Hematopoietic multipotent progenitor cell treated with erythropoietin and hydrocortisone succinate and interleukin-3 and kit ligand, for 17 days (in vitro differentiated cells): ENCODE measurements at places on chromosomes 16 and 17.

DNA sequence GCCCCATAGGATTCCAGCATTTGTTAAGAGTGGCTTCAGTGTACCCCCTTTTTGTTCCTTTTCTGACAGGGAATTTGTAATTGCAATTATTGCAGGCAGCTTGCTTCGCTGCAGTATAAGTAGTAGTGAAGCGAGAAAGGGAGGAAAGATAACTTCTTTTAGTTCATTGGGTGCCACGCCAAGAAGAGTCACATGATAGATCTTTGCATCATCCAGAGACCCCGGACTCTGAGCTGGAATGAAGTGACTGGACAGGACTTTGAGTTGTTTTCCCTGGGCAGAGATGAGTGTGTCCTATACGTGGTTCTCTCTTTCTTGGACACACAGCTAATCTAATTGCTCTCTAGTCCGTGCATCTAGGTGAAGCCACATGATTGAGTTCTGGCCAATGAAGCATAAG lies 44.8 kb upstream of the PMFBP1 start:
- DNase-seq = no peak

- no peak for DNase-seq
Observed at GRCh38 chr17:58356231-58356630, 4.2 kb upstream of the SUPT4H1 start.

DNA sequence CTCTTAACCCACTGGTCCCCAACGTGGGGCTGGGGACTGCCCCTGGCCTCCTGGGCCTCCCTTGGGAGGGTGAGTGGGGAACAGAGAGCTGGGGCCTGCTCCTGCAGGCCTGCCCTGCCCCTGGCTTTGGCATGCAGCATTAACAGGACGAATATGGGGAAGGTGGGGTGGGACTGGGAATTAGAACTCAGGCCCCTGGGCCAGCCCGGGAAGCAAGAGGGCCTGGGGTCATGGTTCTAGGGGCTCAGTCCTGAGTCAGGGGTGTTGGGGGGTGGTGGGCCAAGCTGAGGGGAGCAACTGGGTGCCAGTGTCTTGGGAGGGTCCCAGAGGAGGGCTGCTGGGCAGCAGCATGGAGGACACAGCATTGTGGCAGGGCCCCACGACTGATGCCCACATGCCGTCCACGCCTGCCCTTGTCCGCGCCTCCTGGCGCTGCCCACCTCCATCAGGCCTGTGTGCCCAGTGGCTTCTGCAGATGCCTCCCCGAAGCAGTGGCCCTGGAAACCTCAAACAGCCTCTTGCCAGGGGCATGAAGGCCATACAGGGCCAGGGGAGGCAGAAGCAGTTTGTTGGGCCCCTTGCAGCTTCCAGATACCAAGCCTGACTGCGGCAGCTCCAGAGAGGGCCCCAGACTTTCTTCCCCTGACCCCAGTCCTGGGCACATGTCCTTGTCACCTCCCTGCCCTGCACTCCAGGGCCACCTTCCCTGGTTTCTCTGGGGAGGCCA lies 4.8 kb downstream of the MAP2K3 start:
- DNase-seq = no peak

GRCh38 chr17:80220736-80221215 lies 549 bp downstream of the SLC26A11 start:
- DNase-seq = no peak

DNA sequence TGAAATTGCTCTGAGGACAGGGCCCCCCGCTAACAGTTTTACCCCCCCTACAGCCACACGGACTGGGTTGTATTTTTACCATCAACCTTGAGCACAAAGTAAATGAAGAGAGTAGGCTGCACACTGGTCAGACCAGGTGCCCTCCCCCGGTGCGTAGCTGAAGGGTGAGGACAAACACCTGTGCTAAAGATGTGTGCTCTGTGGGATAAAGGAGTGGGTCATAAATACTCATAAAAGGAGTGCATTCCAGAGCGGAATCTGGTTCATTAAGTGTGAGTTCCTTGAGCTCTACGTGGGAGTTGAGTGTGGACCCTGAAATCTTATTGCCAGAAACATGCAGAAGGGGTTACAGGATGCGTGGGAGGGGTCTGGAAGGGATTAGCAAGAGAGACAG lies 217.0 kb downstream of the CCDC182 start:
- DNase-seq = no peak

- DNase-seq = no peak
Observed at GRCh38 chr16:10261077-10261476, 78.8 kb upstream of the GRIN2A start.

GRCh38 chr16:78560997-78561396 lies 461.5 kb downstream of the WWOX start:
- no peak for DNase-seq

DNA sequence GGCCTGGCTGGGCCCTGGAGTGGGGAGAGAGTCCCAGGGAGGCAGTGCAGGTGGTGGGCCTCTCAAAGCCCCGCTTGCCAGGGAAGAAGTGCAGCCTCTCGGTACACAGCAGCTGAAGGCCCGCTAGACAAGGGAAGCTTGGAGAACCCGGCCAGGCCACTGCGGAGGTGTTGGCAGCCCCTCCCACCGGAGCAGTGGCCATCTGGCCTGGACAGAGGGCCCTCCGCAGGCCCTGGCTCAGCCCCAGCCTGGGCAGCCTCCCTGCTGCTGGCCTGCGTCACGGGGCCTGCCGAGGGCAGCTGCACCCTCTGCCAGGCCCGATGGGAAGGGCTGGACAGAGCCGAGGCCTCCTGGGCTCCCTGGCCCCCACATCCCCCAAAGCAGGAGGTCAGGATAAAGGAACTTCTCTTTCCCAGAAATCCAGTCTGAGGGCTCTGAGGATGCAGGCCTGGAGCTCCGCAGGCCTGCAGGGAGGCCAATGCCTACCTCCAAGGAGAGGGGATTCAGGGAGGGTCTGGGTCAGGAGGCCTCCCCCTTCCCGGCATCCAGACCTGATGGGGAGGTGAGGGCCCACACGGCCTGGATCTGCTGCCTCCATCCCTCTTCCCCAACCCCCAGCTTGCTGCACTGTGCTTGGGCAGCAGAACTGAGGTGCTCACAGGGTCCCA lies 4.3 kb downstream of the SPPL2C start:
- no peak for DNase-seq

- DNase-seq = peak; percentile 55
Observed at GRCh38 chr17:48307814-48308411, 122.1 kb downstream of the SKAP1 start.

DNA sequence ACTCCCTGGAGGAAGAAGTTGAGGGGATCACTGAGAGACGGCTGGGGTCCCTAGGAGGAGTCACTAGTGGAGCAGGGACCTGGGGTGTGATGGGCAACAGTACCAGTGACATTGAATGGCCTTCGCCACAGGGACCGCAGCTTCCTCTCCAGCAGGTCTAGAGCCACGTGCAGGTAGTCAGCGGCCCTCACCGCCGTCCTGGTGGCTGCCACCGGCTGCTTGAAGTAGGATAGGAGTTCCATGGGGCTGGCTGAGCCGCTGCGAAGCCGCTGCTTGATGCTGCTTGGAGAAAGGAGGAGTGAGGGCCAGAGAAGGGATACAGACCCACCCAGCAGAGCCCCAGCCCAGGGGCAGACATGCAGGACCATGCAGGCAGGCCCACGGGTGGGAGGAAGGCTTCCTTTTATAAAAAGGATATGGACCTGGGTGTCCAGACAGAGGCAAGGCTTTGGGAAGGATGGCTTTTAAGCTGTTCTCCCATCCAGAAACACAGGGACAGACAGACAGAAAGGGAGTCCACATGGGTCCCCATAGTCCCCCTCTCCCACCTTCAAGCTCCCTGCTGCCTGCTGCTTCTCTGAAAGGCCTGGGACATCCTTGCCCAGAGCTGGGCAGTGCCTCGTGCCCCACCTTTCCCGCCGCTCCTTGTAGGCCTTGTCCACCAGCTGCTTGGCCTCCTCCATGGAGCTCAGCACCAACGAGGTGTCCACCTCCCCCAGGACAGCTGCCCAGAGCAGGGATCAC lies 827 bp downstream of the MPO start:
- no peak for DNase-seq

DNA sequence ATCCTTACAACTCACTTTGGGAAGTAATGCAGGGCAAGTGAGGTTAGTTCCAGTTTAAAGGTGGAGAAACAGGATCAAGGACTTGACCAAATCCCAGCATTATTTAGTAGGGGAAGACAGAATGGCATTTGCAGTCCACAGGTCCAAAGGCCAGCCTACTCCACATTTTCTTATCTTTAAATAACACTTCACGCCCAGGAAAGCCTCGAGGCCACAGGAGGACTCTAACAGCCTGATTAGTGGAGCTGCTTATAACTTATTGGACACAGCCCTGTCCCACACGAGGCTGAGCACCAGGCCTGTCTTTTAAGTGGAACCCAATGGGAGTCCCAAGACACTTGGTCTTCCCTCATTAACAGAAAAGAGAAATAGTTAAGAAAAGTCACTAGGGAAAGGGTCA lies 12.1 kb upstream of the HYDIN start:
- no peak for DNase-seq

DNA sequence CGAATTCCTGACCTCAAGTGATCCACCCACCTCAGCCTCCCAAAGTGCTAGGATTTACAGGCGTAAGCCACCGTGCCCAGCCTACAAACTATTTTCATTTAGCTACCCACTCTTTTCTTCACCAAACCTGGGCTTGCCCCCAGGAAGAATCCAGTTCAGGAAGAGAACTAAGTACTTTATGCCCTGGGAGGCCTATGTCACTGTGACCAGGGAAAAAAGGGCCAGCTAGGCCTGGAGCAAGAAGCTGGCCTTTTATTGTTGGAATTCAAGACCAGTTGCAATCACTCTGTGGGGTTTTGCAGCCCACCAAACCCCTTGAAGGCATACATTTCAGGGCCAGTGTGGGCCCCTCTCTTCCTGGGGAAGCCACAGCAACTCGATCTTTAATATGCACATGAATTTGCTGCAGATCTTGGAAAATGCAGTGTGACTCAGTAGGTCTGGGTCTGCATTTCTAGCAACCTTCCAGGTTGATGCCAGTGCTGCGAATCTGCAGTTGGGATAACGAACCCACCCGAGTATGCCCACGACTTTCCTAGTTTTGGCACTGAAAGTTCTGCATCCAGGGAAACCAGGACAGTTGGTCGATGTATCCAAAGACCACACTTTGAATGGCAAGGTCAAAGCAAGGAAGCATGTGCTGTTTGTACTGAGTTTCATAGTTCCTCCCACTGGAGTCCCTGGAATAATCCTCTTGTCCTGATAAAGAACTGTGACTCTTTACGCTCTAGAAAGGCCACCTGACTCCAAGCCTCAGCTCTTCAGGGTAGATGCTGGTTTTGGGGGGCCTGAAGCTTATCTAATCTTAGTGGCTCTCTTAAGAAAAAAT lies 7.2 kb upstream of the MRPS23 start:
- no peak for DNase-seq

DNA sequence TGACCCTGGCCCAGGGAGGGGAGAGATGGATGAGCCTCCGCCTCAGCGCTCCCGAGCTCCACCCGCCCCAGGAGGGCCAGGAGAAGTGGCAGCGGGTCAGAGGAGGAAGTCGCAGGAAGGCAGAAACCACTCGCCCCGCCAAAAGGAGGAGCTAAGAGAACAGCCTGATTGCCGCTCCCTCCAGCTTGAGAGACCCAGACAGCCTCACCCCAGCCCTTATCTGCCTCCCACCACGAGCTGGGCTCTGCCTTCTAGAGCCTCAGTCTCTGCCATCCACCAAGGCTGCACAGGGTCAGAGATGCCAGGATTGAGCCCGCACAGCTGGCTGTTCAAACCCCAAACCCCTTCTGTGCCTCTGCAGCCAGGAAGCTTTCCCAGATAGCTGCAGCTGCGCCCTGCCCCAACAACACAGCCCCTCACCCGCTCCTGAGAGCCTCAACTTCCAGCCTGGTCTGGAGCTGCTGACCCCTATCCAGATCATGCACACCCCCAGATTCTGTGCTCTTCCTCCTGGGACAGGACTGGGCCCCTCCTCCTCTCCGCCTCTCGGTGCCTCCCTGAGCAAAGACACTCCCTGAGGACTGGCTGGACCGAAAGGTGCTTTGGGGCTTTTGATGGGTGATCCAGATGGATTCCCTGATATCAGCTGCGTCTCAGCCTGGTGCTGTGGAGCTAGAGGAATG lies 1.0 kb upstream of the ATP2A3 start:
- DNase-seq = no peak

- DNase-seq = peak; percentile 53
Observed at GRCh38 chr17:28901866-28902818, 737 bp downstream of the DHRS13 start.

DNA sequence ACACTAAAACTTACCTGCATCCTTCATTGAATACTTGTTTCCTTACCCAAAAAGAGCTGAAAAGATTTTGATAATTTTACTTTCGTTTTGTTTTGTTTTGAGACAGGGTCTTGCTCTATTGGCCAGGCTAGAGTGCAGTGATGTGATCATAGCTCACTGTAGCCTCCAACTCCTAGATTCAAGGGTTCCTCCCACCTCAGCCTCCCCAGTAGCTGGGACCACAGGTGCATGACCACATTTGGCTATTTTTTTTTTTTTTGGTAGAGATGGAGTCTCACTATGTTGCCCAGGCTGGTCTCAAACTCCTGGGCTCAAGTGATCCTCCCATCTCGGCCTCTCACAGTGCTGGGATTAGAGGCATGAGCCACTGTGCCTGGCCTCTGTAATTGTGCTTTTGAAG lies 10.0 kb upstream of the TCAP start:
- DNase-seq = no peak

GRCh38 chr17:13127921-13128602 lies 110.2 kb upstream of the ELAC2 start:
- DNase-seq = no peak

- DNase-seq = no peak
Observed at GRCh38 chr17:82090549-82091263, 7.3 kb downstream of the FASN start.

DNA sequence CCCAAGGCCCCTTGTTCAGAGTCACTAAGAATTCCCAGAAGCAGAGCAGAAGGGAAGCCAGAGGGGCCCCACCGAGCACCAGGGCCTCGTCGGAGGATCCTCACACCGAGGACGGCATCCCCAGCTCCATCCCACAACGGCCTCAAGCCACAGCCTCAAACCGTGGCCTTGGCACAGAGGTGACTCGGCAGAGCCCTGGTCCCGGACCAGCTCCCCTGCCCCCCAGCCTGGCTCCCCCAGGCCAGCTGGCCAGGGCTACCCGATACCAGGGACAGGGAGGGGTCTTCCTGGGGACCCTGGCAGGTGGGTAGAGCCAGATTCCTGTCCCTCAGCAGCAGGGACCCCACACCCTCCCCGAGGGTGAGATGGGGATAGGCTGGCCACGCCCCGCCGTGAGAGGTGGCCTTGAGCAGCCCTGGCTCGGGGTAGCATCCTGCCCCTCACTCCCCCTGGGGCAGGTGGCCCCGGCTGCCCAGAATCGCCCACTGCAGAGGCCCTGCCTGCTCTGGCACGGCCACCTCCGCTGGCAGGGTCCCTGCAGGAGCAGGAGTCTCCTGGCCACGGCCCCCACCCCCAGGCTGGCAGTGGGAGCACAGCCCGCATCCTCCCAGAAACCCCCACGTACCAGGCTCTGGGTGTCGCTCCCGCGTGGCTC lies 5.6 kb upstream of the PVALEF start:
- DNase-seq = no peak

GRCh38 chr16:23640615-23640930 lies 537 bp downstream of the PALB2 start:
- DNase-seq = no peak
